ENCODE measurements at places on chromosomes 11 and 22. TPM values are rescaled to one million over a fixed set of nuclear protein-coding genes. Genes with fewer than 3 reads are reported as not detected.

The ADM2 gene
- 0.57 TPM for total RNA-seq

The FOLR3 gene
- 0.25 TPM for total RNA-seq

The OR6T1 gene
- total RNA-seq = not detected

The RAB36 gene
- 7.1 TPM for total RNA-seq

The HEPHL1 gene
- total RNA-seq = not detected

The RASSF10 gene
- 0.70 TPM for total RNA-seq

The CNGA4 gene
- total RNA-seq = 0.03 TPM

The HEPN1 gene
- total RNA-seq = not detected

The MRGPRX2 gene
- total RNA-seq = not detected

The MUC5AC gene
- total RNA-seq = 0.95 TPM

The TTC36 gene
- not detected for total RNA-seq

The TMEM191B gene
- total RNA-seq = 1.1 TPM

The PLEKHA7 gene
- 56.2 TPM for total RNA-seq

The TMEM258 gene
- total RNA-seq = 237 TPM

The ACTN3 gene
- 0.10 TPM for total RNA-seq

The KRTAP5-11 gene
- total RNA-seq = not detected

The LRFN4 gene
- total RNA-seq = 87.5 TPM

Data from A549 treated with AZD2906 at 1 μM for 4 hours (cell line).